CD8-positive, alpha-beta memory T cell (primary cell): ENCODE measurements at places on chromosomes 4 and X.

DNA sequence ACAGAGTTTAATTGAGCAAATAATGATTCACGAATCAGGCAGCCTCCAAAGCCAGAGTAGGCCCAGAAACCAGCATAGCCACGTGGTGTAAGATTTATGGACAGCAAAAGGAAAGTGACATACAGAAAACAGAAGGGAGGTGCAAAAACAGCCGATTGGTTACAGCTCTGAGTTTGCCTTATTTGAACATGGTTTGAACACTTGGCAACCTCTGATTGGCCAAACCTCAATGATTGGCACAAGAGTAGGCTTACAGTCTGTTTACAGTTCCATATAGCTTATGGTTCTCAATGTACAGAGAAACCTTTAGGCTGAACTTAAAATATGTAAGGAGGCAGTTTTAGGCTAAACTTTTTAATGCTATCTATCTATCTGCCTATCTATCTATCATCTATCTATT, 394.8 kb downstream of the CFAP47 start:
- no peak for DNase-seq

GRCh38 chr4:87679449-87680169, 29.5 kb downstream of the DMP1 start:
- peak; percentile 15 for DNase-seq

- no peak for DNase-seq
These were observed 118.2 kb downstream of the NAF1 start for GRCh38 chr4:163048447-163048846.

DNA sequence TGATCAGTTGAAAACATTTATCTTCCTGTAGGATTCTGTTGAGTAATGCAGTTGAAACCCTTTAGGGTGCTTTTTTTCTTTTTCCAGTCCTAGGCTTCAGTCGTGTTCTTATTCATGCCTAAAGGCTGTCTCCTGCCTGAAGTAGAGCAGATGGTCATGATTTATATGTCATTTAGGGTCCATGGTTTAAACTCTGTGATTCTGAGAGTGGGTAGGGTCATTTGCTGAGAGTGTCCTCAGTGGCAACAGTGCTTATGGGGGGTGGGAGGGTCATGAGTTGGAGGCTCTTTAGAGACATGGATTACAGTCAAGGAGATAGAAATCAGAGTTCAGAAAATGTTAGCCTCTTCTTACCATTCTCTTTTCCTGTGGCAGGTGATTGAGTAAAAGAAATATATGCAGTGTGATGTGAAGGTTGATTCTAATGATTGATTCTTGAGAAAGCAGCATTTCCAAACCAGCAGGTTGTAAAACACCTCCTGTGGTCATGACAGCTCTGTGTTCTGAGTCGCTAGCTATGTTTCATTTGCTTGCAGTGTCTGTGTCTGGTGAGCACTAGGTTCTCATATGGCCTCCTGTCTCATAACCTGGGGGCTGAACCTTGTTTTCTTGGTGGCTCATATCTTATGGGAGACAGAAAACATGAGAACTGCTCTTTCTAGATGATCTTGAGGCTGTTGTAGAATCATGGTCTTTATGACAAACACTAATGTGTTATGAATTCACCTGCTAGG, 60.4 kb downstream of the JADE1 start:
- DNase-seq, result no peak

- no peak for DNase-seq
These were observed 116.7 kb downstream of the HMX1 start for GRCh38 chr4:8754634-8755589.

- no peak for DNase-seq
These were observed 42.4 kb downstream of the TSPAN5 start for GRCh38 chr4:98615991-98616390.

GRCh38 chr4:52982255-52982945, 120.3 kb downstream of the RASL11B start:
- DNase-seq, result no peak

DNA sequence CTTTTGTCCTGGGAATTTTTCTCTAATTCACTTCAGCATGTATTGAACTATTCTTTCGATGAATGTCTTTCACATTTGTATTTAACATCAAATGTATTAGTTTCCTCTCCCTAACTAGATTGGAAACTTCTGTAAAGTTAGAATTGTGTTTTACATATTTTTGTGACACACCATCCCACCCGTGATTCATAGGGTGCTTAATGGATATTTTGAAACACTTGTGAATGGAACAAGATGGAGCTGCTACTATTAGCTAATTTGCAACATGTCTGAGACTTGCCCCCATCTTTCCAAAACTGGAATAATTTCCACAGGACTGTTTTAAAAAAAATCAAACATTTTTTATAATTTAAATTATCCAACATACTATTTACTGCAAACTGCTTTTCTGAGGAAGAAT, 30.2 kb upstream of the GNPDA2 start:
- DNase-seq, result no peak

DNA sequence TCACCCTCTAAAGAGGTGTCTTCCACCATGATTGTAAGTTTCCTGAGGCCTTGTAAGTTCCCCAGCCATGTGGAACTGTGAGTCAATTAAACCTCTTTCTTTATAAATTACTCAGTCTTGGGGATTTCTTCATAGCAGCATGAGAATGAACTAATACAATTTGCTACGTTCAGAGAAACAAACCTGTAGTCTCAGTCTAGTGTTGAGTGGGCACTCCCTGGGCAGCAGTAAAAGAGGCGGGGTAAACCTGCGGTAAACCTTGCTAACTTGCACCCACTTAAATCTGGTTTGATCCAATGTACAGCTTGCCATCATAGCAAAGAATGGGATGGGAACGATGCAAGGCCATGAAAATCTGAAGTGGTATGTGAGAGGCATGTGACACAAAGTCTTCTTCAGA, 22.4 kb downstream of the GRXCR1 start:
- DNase-seq, result no peak

- DNase-seq, result no peak
These were observed 46.6 kb downstream of the IL13RA2 start for GRCh38 chrX:114970806-114971205.

DNA sequence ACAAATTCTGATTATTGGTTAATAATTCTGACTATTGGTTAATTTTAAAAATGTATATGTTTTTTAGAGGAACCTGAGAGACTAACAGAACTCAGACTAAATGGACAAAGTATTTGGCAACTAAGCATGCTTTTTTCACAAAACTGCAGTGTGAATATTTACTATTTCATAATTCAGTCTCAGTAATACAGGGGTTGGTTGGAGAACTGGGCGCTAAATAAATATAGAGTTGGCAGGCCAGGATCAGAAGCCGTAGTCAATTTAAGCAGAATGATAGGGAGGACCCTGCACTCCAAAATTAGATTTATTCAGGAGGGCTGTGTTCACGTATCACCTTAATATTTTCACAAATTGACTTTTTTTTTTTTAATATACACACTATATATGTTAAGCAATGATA, 5.8 kb downstream of the TIGD2 start:
- no peak for DNase-seq

- DNase-seq, result no peak
These were observed 340.9 kb downstream of the CENPC start for GRCh38 chr4:67204441-67204840.

GRCh38 chr4:187562345-187562744, 433.2 kb upstream of the ZFP42 start:
- DNase-seq, result no peak

DNA sequence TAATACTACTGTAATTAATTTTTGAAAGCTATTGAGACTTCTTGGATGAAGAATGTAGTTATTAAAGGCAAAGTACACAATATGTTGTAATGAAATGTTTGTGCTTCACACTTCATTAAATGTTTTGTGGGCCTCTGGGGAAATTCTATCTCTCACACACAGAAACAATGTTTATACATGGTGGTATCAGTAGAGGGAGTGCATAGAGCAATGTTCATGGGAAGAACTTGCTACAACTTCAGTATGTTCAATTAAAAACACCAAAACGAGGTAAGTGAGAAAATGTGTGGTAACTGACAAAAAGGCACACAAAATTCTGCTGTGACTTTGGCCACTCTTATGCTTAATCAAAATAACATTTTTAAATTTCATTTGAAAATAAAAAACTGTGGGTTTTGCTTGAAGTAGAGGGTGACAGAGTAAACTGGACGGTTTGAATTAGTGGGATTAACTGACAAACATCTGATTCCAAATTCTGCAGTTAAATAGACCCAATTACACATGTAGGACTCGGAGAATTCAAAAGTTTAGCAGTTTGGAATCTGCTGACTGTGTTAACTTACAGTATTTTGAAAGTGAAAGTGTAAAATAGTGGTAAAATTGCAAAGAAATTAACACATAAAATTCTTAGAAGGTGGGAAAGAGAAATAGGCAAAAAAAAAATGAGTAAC, 111.4 kb upstream of the TTC29 start:
- peak; percentile 1 for DNase-seq

DNA sequence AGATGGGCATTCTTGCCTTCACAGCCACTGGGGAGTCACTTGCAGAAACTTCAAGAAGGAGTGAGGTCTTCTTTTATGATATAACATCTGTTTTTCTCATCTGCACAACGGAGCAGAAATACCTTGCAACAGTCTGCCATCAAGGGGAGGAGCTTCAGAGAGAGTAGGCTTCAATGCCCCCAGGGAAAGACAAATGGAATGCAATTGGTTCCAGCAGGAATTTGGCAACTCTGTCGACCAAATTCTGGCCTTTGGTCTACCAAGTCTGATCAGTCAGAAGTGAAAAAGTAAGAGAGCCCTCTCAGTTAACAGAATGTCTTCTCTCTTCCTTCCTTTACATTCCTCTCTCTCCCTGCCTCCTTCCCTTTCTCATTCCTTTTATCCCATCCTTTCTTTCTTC, 229.3 kb downstream of the IDS start:
- DNase-seq, result no peak

DNA sequence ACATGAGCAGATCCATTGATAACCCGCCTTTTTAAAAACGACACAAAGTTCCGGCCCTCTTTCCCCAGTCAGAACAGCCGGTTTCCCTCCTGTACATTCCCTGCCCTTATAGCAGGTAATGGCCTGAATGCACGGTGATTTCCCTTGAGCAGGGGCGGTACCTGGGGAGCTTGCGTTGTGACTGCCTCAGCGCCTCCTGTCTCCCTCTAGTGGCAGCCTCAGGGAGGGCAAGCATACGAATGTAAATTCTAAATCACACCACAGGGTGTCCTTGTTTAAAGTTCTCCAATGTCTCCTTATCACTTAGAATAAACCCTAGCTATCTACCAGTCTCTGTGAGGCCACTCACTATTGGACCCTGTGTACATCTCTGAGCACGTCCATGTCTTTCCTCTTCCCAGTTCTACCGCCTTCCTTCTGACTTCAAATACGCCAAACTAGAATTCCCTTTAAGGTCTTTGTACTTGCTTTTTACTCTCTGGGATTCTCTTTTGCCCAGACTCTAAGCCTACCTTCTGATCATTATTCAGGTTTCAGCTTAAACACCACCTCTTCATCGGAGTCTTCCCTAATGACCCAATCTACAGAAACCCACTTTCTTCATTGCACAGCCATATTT, 18.4 kb upstream of the LDB2 start:
- DNase-seq, result peak; percentile 45

GRCh38 chr4:41977709-41978108, 3.8 kb upstream of the DCAF4L1 start:
- no peak for DNase-seq

- DNase-seq, result no peak
These were observed 150.5 kb upstream of the WDR1 start for GRCh38 chr4:10267066-10267465.

DNA sequence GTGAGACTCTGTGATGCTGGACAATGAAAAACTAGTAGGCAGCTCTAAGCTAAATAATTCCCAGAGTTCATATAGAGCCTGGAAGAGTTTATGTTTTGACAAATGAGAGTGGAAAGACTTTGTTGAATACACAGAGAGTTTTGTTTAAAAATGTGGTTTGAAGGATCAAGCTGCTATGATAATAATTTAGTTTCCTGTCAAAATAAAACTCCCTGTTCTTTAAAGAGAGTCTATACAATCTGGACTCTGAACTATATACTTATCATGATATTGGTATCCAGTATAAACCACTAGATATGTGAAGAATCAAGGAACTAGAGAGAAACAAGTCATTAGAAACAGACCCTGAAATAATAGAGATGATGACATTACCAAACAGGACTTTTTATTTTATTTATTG, 158.6 kb downstream of the C4orf33 start:
- no peak for DNase-seq

DNA sequence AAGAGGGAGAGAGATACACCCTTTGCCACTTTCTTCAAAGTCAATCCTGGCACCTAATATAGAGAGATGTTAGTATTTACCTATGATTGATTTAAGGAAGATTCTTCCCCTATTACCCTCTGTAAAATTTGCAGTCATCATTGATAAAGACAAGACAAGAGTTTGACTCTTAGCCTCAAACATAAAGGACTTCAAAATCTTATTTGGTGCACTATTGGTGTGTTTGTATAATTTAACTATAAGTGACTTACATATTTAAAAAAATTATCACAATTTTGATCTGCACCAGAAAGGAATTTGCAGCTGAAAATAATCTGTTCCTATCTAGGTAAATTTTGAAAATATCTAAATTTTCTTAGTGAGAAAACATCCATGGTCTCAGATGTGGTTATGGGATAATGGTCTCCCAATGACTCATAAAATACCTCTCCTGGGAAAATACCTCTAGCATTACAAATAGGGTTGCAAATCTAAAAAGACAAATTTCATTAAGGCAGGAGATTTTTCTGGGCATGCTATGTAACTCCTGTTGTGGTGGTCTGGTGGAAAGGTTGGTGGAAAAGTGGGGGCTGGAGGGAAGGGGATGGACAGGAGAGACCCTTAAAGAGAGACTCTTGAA, 173.6 kb upstream of the MED14 start:
- DNase-seq, result no peak

GRCh38 chr4:98522636-98523395, 135.6 kb downstream of the TSPAN5 start:
- no peak for DNase-seq

DNA sequence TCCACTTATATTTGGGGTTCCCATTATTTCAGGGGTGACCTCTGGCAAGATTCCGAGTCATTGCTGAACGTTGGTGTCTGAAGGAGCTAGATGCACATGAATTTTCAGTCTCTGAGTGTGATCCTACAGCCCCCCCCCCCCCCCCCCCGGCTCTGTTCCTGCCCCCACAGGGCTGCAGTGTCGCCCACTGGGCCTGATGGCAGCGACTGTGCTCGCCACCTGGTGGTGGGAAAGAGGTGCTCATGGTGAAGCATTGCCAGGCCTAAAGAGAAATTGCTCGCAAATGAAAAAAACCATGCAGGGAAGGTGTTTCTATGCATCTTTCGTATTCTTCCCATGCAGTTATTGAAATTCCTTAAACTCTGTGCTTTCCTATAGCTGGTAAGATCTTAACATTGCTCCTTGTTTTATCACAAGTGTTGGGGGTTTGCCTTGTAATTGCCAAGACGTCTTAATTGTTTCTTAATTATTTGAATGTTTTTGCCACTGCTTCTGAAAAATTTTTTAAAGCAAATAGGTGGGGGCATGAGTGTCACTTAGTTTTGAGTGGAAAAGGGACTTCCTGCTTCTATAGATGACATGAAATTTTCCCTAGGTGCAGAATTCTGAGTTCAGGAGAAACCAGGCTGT, 63.2 kb downstream of the CLDN22 start:
- DNase-seq, result peak; percentile 15

GRCh38 chr4:135900956-135901355, 1631.3 kb downstream of the PCDH18 start:
- DNase-seq, result no peak

GRCh38 chr4:41873380-41874295, 61.6 kb upstream of the TMEM33 start:
- DNase-seq, result no peak
